ENCODE measurements at places on chromosomes 7 and 10. TPM values are rescaled to one million over a fixed set of nuclear protein-coding genes. Genes with fewer than 3 reads are reported as not detected.
A peak's percentile ranks its signal among the peaks of the same experiment; 100 is the strongest.

DNA sequence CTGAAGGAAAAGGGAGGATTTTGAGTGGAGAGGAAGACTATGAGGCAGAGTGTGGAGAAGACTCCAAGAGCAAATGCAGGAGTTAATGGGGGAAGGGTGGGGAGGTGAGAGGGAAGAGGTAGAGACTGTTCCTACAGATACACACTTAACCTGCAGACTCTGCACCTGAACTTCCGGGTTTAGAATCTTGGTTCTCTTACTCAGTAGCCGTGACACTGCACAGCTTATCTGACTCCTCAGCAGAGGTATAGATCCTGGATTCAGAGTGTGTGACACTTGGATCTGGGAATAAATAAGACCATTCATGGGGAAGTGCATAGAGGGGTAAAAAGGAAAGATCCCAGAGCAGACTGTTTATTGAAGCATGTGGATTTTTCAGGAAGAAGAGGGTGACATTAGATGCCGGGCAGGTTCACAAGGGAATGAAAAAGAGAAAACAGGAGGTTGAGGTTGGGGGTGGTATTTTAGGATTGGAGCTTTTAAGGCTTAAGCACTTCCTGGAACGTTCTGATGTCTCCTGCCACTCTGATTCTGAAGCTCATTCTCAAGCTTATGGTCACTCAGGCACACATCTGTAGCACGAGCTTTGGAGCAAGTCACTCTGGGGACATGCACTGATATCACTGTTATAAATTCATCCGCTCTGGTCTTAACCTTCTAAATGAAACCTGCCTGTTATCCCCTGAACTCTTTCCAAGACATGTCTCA is 5.7 kb upstream of the ZC3HAV1L start:
- no peaks in the 10 kb centered on the region for H3K4me1 ChIP-seq
- no peak overlapping the region for H3K4me3 ChIP-seq
- H3K27ac ChIP-seq = no peak overlapping the region
- peaks cover 17% of the 10 kb centered on the region for H3K36me3 ChIP-seq
- no peak for DNase-seq

DNA sequence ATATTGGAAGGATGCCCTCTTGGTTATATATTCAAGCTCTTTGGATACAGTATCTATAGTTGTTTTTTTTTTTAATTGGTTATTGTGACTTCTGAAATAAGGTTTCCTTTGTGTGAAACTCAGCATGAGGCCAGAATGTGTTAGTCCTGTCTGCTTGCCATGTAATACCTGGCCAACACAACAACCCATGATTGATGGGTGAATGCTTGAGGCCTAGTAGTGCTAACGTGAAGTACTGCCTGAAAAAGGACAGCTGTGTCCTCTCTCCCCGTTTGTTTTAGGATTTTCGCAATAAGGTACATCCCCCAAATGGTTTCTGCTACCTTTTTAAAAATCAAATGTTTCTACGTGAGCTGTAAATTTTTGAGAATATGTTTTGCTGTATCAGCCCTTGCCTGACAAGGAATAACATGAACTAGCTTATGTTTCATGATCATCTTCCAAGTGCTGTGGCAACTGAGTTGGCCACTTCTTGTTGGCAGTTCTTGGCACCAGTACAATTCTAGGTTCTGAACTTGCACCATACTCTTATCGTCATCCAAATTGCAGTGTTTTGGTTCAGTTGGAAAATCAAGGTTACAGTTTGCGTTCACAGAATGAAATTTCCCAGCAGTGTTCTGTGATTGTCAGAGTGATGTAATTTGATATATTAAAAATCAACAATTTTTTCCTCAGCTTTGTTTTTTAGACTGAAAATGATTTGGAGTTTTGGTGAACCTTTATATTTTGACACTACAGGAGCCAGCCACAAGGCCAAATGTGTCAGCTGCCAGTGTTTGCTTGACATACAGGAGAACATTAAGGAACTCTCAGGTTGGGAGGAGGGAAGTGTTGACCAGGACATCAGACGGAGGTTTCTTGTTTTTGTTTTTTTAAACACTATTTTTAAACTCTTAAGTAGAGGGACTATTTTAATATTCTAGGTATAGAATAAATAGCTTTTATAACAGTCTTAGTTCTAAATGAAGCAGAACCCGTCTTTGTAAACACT is 13.5 kb upstream of the ASCC1 start:
- H3K27ac ChIP-seq = no peak overlapping the region
- no peaks in the 10 kb centered on the region for H3K4me1 ChIP-seq

GRCh38 chr10:89278034-89278535 is 23.8 kb upstream of the IFIT2 start:
- H3K4me1 ChIP-seq = peaks cover 19% of the 10 kb centered on the region
- peak overlapping the region; percentile 90 for H3K27ac ChIP-seq
- peak; percentile 97 for DNase-seq
- H3K4me3 ChIP-seq = no peak overlapping the region

DNA sequence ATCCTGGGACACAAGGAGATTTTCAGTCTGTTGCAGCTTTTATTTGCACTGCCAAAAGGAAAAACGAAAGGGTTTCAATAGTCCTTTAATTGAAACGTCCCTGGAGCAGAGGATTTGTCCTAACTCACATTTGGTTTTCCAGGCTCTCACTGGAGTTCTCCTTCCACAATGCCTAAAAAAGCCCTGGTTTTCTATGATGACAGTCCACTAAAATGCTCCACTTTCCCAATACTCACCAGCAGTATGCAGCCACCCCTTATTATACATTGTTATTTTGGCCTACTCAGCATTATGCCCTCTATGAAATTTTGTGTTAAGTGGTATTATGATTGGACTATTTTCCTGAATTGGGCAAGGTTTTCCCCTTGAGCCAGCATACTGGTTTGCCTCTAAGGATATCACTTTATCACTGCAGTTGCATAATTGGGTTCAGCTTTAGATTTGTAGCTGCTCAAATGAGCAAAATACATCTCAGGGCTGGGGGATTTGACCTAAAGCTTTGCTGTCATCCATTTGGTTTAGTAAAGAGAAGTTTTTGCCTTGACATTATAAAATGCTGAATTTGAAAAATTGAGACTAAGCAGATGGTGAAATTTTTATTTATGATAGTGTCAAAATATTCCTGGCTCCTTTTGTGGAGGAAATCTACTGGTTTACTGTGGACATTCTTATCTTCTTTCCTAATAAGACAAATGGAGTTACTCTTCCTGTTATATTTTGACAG is 239.2 kb downstream of the RNLS start:
- H3K27ac ChIP-seq = no peak overlapping the region
- H3K4me1 ChIP-seq = no peaks in the 10 kb centered on the region
- peak; percentile 36 for DNase-seq

DNA sequence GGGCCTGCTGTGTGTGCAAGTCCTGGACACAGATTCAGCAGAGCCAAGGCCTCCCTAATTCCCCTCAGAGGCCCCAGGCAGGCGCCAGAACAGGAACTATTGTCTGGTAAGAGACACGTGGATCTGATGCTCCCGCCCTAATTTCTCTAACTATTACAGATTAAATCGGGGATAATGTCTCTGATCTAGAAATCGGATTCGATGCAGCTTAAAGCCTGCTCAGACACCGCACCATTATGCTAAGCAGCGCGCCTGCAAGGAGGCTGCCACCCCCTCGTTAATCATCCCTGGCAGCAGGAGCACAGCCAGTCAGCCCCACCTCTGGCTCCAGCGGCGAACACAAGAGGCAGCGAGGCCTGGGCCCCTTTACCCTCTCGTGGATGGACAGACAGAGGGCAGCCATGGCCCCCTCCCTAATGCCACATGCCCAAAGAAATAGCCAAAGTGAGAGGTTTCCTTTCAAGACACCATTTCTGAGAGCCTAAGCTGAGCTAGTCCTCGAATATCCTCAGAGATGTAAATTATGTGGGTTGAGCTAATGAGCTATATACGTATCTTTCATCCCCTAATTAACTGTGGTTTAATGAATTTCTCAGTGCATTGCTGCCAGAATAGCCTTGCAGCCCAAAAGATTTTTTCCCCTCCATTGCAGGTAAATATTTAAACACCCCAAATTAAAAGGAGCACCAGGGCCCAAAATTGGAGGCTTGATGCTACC is 122.1 kb downstream of the GRID1 start:
- no peak overlapping the region for H3K27ac ChIP-seq
- no peak overlapping the region for H3K4me3 ChIP-seq
- peaks cover 7% of the 10 kb centered on the region for H3K4me1 ChIP-seq
- DNase-seq = no peak

GRCh38 chr7:27064661-27065060 is 31.1 kb downstream of the HOXA1 start:
- peak overlapping the region; percentile 20 for H3K27ac ChIP-seq
- H3K36me3 ChIP-seq = no peaks in the 10 kb centered on the region
- no peaks in the 10 kb centered on the region for H3K27me3 ChIP-seq

GRCh38 chr7:108581655-108582491 is 12.2 kb downstream of the DNAJB9 start:
- DNase-seq = no peak
- no peaks in the 10 kb centered on the region for H3K4me1 ChIP-seq
- no peak overlapping the region for H3K27ac ChIP-seq

GRCh38 chr7:1283337-1283736 is 50.7 kb downstream of the UNCX start:
- no peaks in the 10 kb centered on the region for H3K36me3 ChIP-seq
- H3K4me3 ChIP-seq = no peak overlapping the region
- DNase-seq = no peak
- no peak overlapping the region for H3K27ac ChIP-seq
- H3K4me1 ChIP-seq = peaks cover 6% of the 10 kb centered on the region

DNA sequence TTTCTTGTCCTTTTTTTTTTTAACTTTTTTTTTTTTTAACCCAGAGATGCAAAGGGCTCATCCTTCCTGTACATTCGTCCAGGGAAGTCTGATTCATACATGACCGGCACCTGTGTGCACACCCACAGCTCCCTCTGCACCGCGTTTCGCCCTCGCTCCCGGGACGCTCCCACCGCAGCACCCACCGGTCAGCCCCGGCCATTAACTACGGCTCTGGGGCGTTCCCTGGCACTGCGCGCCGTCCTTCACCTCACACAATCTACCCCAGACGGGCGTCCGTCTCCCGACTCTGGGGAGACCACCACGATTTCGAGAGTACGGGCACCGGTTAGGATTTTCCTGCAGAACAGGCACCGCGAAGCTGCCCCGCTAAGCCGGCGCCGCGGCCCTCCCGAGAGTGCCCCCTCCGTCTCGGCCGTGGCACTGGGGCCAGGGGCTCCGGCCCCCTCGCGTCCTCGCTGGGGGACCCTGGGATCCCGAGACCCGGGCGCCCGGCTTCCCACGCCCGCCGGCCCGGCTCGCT is 452 bp downstream of the ATE1 start:
- no peaks in the 10 kb centered on the region for H3K27me3 ChIP-seq
- no peak for DNase-seq
- H3K4me1 ChIP-seq = peaks cover 6% of the 10 kb centered on the region

- H3K27ac ChIP-seq = no peak overlapping the region
- H3K4me1 ChIP-seq = no peaks in the 10 kb centered on the region
- H3K36me3 ChIP-seq = no peaks in the 10 kb centered on the region
- no peaks in the 10 kb centered on the region for H3K27me3 ChIP-seq
These were observed 10.6 kb downstream of the RPA3 start for GRCh38 chr7:7707806-7708205.

- H3K27me3 ChIP-seq = no peaks in the 10 kb centered on the region
- no peak overlapping the region for H3K4me3 ChIP-seq
- H3K4me1 ChIP-seq = no peaks in the 10 kb centered on the region
- no peak overlapping the region for H3K27ac ChIP-seq
- H3K36me3 ChIP-seq = no peaks in the 10 kb centered on the region
These were observed 55.9 kb downstream of the SVOPL start for GRCh38 chr7:138645284-138645683.

DNA sequence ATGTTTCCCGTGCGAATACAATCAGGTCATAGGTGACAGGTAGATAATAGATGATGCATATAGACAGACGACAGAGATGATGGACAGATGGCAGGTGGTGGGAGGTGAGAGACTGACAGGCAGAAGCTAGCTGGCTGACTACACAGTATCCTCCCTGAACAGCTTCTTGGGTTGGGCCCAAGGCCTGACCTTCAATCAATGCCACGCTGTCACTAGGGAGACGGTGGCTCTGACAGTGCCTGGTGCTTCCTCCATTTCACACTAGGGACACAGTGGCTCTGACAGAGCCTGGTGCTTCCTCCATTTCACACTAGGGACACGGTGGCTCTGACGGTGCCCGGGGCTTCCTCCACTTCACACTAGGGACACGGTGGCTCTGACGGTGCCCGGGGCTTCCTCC is 200.1 kb downstream of the DIP2C start:
- H3K4me3 ChIP-seq = no peak overlapping the region
- peaks cover 2% of the 10 kb centered on the region for H3K36me3 ChIP-seq
- peaks cover 63% of the 10 kb centered on the region for H3K4me1 ChIP-seq
- no peaks in the 10 kb centered on the region for H3K27me3 ChIP-seq
- H3K27ac ChIP-seq = no peak overlapping the region
- peak; percentile 55 for DNase-seq

- peaks cover 15% of the 10 kb centered on the region for H3K4me1 ChIP-seq
- no peak for DNase-seq
- H3K36me3 ChIP-seq = no peaks in the 10 kb centered on the region
- no peak overlapping the region for H3K4me3 ChIP-seq
- H3K27ac ChIP-seq = no peak overlapping the region
These were observed 279.9 kb upstream of the NEBL start for GRCh38 chr10:21176934-21177480.

GRCh38 chr7:1432411-1433082 is 26.7 kb downstream of the MICALL2 start:
- DNase-seq = peak; percentile 64
- no peak overlapping the region for H3K27ac ChIP-seq
- no peaks in the 10 kb centered on the region for H3K36me3 ChIP-seq
- peaks cover 8% of the 10 kb centered on the region for H3K4me1 ChIP-seq
- peaks cover 26% of the 10 kb centered on the region for H3K27me3 ChIP-seq
- H3K4me3 ChIP-seq = no peak overlapping the region

DNA sequence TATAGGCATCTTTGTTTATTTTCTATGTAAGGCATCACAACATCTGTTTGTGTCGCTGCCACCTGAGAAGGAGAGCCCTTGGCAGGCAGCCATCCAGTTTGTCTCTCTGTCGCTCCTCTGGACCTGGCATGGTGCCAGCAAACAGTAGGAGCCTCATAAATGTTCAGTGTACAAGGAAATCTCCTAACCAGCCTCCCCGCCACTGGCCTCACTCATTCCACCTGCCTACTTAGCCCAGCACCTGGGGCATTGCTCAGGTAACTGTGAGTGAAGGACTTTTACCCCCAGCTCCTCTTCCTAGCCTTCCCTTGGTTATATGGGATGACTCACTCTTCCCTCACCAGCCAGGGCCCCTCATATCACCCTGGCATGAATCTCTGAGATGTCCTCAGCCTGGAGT is 61.7 kb upstream of the NPTX2 start:
- no peak overlapping the region for H3K4me3 ChIP-seq
- no peaks in the 10 kb centered on the region for H3K36me3 ChIP-seq
- H3K27ac ChIP-seq = no peak overlapping the region
- DNase-seq = no peak

GRCh38 chr7:32921896-32922295 is 30.3 kb upstream of the KBTBD2 start:
- H3K27me3 ChIP-seq = no peaks in the 10 kb centered on the region
- no peak overlapping the region for H3K27ac ChIP-seq
- H3K36me3 ChIP-seq = peaks cover 25% of the 10 kb centered on the region
- no peak for DNase-seq
- no peaks in the 10 kb centered on the region for H3K4me1 ChIP-seq

The SPDYE2B gene
- not detected for total RNA-seq

The LIPK gene
- not detected for total RNA-seq

The STK32C gene
- total RNA-seq = 9.4 TPM

The DKK1 gene
- total RNA-seq = 0.84 TPM

The CYCS gene
- 89.7 TPM for total RNA-seq

The HIF1AN gene
- total RNA-seq = 9.4 TPM

The ACHE gene
- 21.5 TPM for total RNA-seq

The SEPTIN14 gene
- not detected for total RNA-seq

The DCLRE1A gene
- 6.6 TPM for total RNA-seq

All from muscle of leg (tissue), 16 donors.